ENCODE measurements at places on chromosomes 3 and 15.

DNA sequence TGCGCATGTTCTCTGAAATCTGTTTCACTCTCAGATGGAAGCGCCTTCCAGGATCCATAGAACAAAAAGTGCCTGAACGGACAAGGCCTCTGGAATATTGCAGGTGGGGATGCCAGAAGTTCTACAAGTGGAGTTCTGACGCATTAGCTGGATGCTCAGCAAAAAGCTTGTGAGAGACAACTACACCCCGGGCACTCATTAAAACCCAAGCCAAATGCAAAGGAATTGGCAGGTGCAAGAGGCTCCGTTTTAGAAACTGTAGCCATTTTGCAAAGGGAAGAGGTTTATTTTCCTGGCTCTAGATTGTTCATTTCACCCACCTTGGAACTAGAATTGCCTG lies 35.2 kb upstream of the SLC24A5 start:
- DNase-seq = no peak

- DNase-seq = no peak
Measured at GRCh38 chr3:72630969-72631344, 217.3 kb downstream of the SHQ1 start.

- DNase-seq = no peak
Measured at GRCh38 chr3:128970740-128971047, 23.2 kb downstream of the CFAP92 start.

DNA sequence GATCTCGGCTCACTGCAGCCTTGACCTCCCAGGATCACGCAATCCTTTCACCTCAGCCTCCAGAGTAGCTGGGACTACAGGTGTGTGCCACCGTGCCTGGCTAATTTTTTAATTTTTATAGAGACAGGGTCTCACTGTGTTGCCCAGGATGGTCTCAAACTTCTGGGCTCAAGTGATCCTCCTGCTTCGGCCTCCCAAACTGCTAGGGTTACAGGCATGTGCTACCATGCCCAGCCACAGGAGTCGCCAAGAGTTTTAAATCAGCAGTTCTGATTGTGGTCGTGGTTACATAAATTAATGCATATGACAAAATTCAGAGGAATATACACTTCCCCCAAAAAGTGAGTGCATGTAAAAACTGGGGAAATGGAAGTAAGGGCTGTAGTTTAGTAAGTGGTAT lies 32.9 kb downstream of the MEGF11 start:
- DNase-seq = no peak

DNA sequence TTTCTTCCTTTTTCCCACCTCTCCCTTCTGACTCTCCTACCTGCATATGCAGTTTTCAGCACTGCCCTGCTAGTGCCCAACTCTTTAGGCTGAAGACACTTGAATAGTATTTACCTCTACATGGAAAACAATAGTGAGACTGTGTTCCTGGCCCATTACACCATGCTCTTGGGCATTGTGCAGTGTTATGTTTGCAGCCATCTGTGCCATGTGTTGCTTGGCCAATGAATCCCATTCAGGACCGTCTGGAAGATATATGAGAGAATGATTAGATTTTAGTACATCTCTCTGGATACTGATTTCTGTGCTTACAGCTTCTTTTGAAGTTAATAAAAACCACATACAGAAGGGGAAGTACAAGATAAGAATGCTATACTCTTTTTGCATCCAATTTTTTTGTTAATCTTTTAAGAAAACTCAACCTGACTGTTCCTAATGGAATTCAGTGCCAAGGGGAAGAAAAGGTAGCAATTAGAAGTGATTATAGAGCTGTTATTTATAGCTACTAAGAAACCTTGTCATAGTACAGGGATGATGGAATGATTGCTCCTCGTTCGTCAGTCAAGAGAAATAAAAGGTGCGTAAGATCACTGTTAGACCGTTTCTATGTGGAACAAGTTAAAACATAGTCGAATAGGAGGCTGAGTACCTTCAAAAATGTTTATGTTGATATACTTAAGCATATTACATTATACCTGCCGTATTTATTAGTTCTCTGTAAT lies 58.9 kb downstream of the TMEM41A start:
- no peak for DNase-seq

- no peak for DNase-seq
Measured at GRCh38 chr3:197024881-197025735, 4.5 kb downstream of the MELTF start.

- no peak for DNase-seq
Measured at GRCh38 chr3:30698549-30698948, 92.1 kb downstream of the TGFBR2 start.

DNA sequence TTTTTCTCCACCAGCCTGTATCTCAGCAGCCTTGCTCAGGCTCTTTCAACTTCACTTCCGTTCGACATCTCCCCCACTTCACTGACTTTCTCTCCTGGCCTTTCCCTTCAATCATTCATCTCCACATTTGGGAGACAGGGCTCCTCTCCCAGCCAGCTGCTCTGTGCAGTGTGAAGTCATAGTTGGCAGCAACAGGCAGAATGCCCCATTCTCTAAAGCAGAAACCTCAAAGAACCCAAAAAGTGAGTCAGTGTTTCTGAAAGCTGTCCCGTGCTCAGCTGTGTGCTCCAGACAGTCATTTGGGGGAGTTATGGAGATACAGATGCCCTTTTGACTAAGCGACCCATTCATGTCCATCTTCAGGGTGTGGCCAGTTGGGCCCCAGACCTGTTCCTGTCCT lies 54.3 kb downstream of the NTRK3 start:
- no peak for DNase-seq

- peak; percentile 34 for DNase-seq
Measured at GRCh38 chr15:94327356-94327936, 96.1 kb downstream of the MCTP2 start.

GRCh38 chr3:100032243-100032642 lies 82.1 kb downstream of the FILIP1L start:
- no peak for DNase-seq

DNA sequence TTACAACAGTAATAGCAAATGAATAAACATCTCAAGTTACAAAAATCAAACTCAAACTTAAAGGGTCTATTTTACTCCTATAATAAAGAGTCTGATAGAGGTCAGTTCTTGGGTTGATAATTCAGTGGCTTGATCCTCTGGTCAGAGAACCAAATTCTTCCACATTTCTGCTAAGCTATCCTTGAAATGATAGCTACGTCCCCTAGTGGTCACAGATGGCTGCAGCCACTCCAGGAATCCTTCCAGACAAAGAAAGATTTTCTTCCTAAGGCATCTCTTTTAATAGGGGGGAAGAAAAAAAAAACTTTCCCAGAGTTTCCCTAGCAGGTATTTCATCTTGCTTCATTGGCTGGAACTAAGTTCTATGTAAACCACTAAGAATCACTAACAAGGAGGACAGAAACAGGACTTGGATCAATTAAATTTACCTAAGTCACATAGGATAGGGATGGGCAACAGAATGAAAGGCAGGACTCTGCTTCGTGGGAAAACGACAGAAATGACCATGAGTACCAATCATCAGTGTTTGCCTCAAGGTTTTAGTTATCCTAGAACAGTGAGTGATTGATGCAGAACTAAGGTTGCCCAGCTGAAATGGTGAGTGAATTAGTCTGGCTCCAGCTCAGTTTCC lies 160.7 kb downstream of the STAC start:
- no peak for DNase-seq

GRCh38 chr3:43854916-43855315 lies 164.2 kb downstream of the ABHD5 start:
- DNase-seq = no peak

DNA sequence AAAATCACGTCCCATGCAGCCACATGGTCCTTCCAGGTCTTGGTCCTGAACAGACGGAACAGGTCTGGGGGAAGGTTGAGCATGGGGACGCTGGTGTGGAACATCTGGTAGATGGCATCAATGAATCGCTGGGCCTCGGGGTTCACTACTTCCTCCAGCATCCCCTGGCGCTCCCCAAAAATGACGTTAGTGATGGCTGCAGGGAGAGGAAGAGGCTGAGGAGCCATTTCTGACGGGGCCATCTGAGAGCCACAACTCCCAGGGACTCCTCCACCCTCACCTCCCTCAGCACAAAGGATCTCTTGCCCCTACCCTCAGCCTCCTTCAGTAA lies 23.7 kb downstream of the CYP11A1 start:
- no peak for DNase-seq

- DNase-seq = no peak
Measured at GRCh38 chr15:54374184-54374952, 396.1 kb downstream of the UNC13C start.

DNA sequence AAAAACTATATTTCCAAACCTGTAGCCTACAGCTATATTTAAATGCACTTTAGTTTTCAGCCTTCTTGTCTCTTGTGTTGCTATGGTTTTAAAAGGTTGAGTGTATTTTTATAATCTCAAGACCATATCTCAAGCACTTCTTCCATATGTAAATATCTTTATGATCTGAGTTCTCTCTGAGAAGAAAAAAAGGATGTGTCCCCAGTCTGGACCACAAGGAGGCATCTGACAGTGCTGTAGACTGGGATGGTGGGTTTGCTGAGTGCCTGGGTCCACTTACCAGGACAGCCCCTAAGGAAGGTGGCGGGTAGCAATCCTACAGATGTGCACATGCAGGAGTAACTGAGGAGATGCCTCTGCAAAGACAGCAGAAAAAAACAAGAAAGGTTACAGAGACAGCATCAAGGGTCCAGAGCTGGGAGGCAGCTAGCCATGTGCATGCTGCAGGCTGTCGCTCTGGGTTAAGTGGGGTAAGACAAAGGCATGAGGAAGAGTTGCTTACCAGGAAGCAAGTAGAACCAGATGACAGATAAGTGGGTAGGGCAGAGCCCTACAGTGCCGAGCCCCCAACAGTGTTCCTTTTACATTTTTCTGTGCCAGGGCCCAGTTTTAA lies 70.6 kb upstream of the SNRK start:
- peak; percentile 24 for DNase-seq

DNA sequence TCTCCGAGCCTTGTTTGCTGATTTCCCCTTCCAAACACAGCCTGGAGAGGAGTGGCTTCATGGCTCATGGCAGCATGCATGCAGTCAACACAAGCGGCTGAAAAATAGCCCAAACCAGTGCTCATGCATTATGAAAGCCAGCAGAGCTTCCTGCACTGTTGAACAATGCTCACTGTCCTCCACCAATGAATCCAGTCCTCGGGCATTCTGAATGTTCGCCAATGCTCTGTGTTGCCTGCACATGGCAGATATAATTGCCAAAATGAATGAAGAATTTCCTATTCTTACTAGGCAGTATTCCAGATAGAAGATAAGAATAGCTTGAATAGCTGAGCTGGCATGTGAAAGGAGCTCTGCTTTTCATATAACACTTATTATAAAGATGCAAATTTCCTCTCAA lies 252.7 kb downstream of the ROBO1 start:
- DNase-seq = no peak

DNA sequence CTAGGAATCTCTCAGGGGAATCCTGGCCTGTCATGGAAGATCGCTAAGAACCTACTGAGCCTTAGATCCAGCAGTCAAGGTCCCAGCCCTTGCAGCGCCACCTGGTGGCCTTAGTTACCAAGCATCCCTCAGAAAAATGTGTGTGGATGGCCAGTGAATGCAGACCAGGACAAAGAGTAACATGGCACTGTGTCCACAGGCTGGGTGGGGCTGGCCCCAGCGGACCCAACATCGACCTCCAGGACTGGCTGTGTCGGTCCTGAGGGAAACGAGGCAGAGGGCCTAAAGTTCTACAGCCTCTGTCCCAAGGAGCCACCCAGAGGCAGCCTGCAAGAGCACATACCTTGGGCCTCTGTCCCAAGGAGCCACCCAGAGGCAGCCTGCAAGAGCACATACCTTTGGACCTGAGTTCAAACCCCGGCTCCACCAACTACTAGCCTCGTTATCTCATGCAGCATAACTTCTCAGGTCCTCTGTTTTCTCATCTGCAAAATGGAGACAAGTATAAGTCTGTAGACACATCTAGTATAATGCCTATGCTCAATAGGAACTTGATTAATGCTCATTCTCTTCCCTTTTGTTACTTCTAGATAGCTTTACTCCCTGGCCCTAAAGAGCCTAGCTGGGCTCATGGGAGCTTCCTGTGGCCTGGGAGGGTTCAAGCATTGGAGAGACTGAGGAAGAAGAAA lies 57.5 kb upstream of the HERC1 start:
- peak; percentile 69 for DNase-seq

DNA sequence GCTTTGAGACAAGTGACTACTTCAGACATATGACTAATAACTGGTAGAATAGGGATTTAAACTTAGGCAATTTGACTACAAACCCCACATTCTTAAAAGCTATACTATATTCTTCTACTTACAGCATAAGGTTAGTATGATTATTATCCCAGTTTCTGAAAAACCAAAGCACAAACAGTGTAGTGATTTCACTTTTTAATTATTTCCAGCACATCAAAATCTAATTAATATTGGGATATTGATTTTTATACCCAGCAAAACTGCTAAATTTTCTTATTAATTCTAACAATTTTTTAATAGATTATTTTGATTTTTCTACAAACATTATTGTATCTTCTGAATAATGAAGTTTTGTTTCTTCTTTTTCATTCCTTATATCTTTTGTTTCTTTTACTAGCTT lies 16.9 kb downstream of the EHHADH start:
- DNase-seq = no peak

GRCh38 chr3:108951820-108952501 lies 1.7 kb downstream of the GUCA1C start:
- no peak for DNase-seq

GRCh38 chr3:69371816-69372215 lies 14.1 kb downstream of the FRMD4B start:
- DNase-seq = no peak

DNA sequence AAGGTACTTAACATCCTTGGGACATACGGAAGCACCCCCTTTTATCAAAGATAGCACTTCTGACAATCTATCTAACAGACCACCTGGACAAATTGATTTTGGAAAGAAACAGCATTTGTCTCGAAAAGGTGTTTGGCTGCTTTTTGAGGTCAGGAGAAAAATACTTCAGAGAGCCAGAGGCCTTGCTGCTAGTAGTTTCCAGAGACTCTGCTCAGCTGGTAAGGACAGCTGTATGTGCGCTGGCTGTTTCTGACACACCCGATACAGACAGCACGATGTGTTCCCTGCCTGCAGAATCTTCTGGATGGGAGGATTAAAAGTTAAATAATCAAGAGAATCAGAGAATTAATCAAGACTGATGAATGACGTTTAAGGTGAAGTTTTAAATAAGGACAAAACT lies 15.6 kb upstream of the GYG1 start:
- DNase-seq = no peak

DNA sequence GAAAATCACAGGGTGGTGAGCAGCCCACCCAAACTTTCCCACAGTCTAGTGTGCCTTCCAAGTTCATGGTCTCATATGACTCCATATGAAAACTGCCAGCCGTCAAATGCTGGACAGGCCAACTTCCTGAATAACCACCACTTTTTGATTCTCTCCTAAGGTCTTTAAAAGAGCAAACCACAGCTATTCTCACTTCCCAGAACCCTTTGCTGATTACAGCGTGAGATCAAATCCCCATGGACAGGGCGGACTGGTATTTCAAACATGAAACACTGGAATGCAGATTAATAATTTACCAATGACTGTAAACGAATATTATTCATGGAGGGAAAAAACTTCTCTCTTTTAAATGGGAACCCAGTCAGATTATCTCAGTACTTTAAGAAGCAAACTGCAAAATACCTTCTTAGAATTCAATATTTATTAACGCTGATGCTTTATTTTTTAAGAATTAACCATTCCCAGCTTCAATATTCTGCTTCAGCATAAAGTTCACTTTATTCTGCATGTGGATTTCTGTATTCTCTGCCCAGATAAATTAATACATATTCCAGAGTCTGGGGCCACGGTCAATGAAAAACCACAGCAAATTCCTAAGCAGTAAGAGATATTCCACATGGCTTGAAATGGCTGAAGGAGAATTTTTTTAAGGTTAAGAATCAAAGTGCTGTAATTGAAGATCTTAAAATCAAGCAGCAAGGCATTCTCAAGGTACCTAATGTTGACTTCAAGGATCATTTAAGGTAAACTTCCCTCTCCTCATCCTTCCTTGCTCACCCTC lies 42.9 kb downstream of the MYO1E start:
- no peak for DNase-seq

GRCh38 chr15:40266828-40267304 lies 16.0 kb downstream of the ANKRD63 start:
- DNase-seq = no peak
